ENCODE measurements at places on chromosomes 11 and 22. TPM values are rescaled to one million over a fixed set of nuclear protein-coding genes. Genes with fewer than 3 reads are reported as not detected.

DNA sequence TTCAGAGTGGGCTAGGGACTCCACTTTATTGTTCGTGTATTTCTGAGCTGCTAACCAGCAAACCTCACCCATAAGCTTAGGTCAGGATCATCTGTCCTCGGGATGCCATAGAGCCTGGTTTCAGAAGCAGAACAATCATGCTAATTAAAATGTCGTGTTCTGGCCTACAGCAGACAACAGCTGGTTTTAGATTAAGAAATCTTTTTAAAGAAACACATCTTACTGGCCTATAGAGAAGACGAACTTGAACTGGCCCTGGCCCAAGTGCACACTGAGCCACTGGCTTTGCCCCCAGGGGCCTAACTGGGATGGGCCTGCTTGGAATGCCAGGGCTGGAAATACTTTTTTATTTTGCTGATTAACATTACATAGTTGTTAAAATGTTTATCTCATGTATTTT is 63.2 kb downstream of the ALX4 start:
- H3K4me1 ChIP-seq = peaks cover 1% of the 10 kb centered on the region
- peaks cover 19% of the 10 kb centered on the region for H3K36me3 ChIP-seq
- no peak overlapping the region for H3K27ac ChIP-seq
- H3K27me3 ChIP-seq = no peaks in the 10 kb centered on the region

- H3K4me1 ChIP-seq = peaks cover 20% of the 10 kb centered on the region
- H3K4me3 ChIP-seq = no peak overlapping the region
- DNase-seq = no peak
- no peak overlapping the region for H3K27ac ChIP-seq
Observed at GRCh38 chr11:124946735-124947141, 7.3 kb upstream of the CCDC15 start.

GRCh38 chr11:99555486-99555885 is 534.7 kb downstream of the CNTN5 start:
- no peaks in the 10 kb centered on the region for H3K27me3 ChIP-seq
- no peak for DNase-seq
- H3K36me3 ChIP-seq = no peaks in the 10 kb centered on the region
- no peak overlapping the region for H3K4me3 ChIP-seq
- no peak overlapping the region for H3K27ac ChIP-seq

- peaks cover 57% of the 10 kb centered on the region for H3K27me3 ChIP-seq
- DNase-seq = no peak
- no peak overlapping the region for H3K27ac ChIP-seq
- H3K4me1 ChIP-seq = peaks cover 14% of the 10 kb centered on the region
Observed at GRCh38 chr11:112965656-112966055, 4.4 kb downstream of the NCAM1 start.

The ABCC8 gene
- total RNA-seq = not detected
